Activated T-helper 1 cell treated with Interleukin-2 at 50 U/mL for 16 hours (primary cell): ENCODE measurements at places on chromosomes 5 and 9.

- no peak for DNase-seq
Observed at GRCh38 chr9:131801810-131802209, 61.9 kb upstream of the RAPGEF1 start.

DNA sequence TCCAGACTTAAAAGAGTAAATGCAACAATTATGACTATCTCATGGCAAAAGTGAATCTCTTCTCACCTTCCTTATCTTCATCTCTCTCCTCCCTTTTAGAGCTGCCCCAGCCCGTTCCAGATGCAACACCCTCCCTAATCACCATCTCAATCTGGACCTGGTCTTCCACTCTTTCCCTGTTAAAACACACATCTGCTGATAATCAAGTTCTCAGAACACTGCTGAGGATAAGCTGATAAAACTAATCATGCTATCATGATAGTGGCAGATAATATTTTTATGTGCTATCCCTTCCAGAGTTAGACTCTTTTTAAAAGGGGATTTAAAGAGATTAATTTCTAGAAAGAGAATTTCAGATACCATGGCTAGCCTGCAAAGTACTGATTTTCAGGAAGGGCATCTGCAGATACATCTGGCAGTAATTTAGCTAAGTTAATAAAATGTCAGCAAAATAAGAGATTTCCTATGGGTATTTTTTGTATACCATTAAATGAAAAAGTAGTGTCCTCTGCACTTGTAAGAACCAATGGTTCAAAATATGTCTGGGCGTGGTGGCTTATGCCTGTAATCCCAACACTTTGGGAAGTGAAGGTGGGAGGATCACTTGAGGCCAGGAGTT is 17.2 kb downstream of the SGTB start:
- no peak for DNase-seq

GRCh38 chr9:136902259-136902821 is 16.0 kb downstream of the TRAF2 start:
- DNase-seq, result peak; percentile 60

GRCh38 chr5:131952301-131952857 is 6.9 kb upstream of the MEIKIN start:
- no peak for DNase-seq

GRCh38 chr5:96463091-96463490 is 30.0 kb upstream of the PCSK1 start:
- no peak for DNase-seq

- DNase-seq, result peak; percentile 33
Observed at GRCh38 chr9:132241840-132242620, 80.2 kb downstream of the NTNG2 start.

DNA sequence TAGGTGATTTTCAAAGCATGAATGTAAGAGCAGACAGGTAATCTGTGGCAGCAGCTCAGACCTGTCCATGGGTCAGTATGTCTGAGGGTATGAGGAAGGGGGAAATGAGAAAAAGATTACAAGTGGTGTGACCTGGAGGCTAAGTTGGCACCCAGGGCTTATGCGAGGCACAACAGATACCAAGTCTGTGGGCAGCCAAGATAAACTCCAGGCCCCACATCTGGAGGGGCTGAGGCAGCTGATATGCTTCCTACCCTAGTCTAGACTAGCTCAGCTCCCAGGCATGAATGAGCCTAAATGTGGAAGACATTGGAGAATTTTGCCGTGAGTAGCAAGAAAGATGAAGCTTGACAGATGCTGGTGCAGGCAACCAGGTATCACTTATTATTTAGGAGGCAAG is 151.7 kb downstream of the PIK3R1 start:
- no peak for DNase-seq

DNA sequence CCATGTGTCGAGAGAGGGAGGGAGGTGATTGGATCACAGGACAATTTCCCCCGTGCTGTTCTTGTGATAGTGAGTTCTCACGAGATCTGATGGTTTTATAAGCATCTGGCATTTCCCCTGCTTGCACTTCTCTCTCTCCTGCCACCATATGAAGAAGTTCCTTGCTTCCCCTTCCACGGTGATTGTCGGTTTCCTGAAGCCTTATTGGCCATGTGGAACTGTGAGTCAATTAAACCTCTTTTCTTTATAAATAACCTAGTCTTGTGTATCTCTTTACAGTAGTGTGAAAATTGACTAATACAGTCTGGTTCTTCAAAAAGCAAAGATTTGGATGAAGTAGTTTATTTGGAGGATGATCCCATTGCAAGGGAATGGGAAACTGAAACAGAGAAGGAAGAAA is 11.3 kb upstream of the MIER3 start:
- no peak for DNase-seq
